ENCODE measurements at places on chromosomes 13 and 19.

GRCh38 chr13:78103936-78104335, 185.3 kb upstream of the EDNRB start:
- no peak for DNase-seq

- DNase-seq, result no peak
Observed at GRCh38 chr13:65593298-65593874, 1636.8 kb downstream of the PCDH9 start.

DNA sequence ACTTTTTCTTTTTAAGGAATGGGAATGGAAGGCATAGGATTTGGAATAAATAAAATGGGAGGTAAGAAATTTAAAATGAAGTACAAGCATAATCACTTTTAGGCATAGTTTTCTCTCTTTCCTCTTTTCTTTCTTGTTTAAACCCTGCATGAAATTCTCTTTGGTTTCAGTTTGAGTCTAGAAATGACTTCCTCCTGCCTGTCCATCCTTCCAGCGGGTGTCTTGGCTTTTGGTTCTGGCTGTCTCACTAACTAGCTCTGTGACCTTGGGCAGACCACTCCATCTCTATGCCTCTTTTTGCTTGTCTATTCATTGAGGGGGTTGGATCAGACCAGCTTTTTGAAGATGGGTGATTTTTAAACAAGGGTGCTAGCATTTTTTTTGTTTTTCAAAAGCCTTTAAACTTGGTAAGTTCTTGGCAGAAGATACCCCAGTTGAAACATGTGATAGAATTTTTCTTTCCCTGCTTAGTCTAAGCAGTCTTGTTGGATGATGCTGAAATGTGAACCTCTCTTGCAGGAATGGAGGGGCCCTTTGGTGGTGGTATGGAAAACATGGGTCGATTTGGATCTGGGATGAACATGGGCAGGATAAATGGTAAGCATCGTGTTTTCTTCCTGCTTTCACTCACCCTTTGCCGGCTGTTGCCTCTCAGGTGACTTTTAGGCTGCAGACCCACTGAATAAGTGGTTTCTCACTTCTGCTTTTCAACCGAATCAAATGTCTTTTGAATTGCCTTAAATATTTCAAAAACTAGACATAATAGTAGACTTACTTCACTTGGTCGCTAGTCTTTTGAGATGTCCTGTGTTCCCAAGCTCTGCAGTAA, 28.6 kb downstream of the PRAM1 start:
- DNase-seq, result no peak

DNA sequence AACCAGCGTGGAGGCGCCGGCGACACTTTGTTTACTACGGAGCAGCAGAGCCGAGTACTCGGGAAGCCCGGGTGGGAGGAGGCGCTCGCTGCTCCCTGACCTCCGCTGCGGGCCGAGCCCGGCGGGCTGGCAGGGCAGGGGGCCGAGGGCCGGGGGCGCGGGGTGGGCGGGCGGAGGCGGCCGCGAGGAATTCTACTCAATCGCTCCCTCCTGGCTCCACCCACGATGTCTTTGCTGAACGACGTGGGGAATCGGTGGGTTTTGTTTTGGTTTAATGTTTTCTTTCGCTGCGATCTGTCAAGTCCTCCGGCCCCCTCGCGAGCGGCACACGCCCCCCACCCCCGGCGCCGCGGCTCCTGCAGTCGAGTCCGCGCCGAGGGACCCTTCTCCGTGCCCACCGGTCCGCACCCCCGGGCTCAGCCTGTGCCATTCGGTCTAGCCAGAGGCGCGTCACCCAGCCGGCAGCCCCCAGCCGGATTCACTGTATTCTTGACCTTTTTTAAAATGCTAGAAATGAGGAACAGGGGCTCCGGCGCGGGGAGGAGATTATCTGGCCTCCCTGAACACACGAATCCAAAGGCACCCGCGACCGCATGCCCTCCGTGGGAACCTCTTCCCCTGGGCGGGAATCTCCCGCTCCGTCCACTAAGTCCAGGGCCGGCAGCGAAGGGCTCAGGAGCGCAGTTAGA, 636 bp upstream of the FOXO1 start:
- no peak for DNase-seq

DNA sequence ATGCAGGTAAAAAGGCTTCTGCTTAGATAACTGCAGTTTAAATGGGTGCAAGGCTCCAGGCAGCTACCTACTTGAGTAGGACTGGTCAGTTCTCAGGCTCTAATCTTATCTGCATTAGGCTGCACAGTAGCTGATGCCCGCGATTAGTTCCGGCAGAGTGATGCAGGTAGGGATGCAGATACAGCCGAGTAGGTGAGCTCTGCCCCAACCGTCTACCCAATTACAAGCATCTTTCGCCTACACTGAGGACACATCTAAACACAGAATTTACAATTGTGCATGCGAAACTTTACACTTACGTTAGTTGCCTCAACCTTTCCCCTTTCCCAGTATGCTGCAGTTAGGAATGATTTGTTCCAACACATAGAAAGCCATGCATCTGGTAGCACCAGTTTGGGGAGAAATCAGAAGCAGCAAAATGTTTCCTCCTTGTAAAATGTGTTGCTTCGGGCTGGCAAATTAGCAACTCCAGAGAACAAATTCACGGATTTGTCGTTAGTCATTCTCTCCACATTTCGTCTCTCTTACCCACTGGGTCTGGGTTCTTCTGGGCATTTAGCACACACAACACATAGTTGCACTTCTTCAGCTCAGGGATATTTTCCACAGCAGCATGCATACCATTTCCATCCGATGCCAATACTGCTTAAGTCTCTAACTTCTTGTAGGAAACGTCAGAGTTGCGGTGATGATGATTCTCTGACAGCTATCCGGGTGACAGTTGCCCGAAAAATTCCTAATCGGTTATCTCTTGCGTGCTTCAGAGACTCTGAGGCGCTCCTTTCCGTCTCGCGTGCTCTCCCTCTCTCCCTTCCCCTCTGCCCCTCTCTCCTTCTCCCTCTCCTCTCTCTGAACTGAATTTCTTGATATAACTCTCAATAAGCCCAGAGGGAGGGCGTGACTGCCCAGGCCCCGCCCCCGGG, at the start of gene PCDH9:
Gene PCDH9 (minus strand): TSS at position 856 of the 923 bp plus-strand sequence. CDS start 1,896 bp downstream, outside the sequence.
- peak; percentile 65 for DNase-seq

- peak; percentile 82 for DNase-seq
Observed at GRCh38 chr13:33285420-33286124, at the start of gene STARD13. TSS of gene STARD13 (minus strand) at chr13:33285755. CDS start at chr13:33285638, 117 bp downstream.

DNA sequence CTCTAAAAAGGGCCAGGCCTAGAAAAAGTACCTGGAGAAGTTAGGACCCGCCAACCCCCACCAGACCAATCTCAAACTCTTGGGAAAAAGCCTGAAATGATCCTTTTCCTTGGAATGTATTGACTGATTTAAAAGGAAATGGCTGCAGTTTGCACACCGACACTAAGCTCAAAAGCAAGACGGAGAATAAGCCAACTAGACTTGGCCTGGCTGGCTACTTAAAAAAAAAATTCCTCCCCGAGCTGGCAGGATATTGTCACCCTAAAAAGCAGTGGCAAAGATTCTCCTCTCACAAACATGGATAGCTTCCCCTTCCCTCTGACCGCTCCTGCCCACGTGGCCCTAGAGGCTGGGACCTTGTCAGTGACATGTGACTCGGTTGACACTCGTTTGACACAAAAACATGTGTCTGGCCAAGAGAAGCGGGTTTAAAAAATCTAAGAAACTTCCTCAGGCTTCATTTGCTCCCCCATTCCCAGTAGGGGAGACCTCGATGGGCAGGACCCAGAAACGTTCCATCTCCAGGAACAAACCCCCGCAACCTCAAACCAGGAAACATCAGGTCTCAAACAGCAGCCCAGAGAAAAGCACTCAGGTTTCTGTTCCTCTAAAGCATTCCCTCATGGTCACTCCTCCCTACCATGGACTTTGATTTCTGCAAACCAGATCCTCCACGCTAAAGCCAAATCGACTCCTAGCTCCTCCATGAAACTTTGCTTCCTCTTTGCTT, 1.3 kb downstream of the RFX1 start:
- no peak for DNase-seq

GRCh38 chr13:38656699-38657098, 30.2 kb upstream of the FREM2 start:
- no peak for DNase-seq

- no peak for DNase-seq
Observed at GRCh38 chr19:50500060-50500752, 10.8 kb downstream of the JOSD2 start.

DNA sequence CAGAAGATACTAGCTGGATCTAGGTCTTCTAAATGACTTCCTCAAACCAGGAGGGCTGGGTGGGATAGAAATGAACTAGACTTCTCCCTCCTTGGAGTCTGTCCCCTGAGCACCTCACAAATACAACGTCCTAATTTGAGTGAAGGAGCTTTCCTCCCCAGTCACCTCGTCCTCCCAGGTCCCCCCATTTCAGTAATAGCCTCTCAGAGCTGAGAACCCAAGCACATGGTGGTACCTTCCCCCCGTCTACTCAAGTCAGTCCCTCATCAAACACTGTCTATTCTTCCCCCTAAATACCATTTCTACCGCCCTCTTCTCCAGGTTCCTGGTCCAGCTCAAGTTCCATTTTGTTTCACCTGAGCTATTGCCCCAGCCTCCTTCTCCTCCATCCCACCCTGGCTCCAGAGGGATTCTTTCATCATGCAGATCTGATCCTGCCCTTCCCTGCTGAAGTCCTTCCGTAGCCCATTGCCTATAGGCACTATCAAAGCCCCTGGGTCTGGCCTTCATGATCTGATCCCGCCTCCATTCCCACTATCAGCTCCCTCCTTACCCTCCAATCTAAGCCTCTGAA, 5.3 kb upstream of the PRKCG start:
- no peak for DNase-seq

GRCh38 chr13:60150538-60150937, 13.2 kb downstream of the DIAPH3 start:
- DNase-seq, result no peak

- DNase-seq, result no peak
Observed at GRCh38 chr19:11345122-11345803, 805 bp downstream of the TMEM205 start.

GRCh38 chr13:113742000-113742441, 17.0 kb upstream of the TMEM255B start:
- no peak for DNase-seq

- no peak for DNase-seq
Observed at GRCh38 chr19:31332096-31332495, 17.1 kb downstream of the TSHZ3 start.

DNA sequence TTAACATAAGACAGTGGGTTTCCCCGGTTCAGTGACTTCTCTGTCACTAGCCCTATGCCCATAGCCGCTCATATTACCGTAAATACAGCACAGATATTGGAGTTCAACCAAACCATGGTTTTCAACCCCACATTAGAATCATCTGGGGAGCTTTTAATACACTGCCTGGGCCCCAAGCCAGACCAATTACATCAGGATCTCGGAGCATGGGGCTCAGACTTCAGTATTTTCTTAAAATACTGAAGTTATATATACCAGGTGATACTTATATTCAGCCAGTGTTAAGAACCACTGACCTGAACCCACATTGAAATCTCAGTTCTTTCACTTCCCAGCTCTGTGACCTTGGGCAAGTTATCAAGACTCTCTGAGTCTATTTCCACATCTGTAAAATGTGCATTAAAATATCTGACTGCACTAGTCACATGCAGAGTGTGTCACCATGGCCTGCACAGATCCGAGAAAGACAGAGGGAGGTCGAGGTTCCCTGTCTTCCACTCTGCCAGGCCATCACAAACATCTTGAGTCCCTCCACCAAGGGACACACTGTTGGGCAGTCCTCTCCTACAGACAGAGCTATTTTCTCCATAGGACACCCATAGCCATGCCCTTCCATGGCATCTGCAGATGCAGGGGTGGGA, 32.2 kb upstream of the IPO5 start:
- DNase-seq, result no peak

- DNase-seq, result no peak
Observed at GRCh38 chr13:28942906-28943305, 122.8 kb downstream of the MTUS2 start.

GRCh38 chr13:100721885-100722512, 47.4 kb upstream of the TMTC4 start:
- no peak for DNase-seq

DNA sequence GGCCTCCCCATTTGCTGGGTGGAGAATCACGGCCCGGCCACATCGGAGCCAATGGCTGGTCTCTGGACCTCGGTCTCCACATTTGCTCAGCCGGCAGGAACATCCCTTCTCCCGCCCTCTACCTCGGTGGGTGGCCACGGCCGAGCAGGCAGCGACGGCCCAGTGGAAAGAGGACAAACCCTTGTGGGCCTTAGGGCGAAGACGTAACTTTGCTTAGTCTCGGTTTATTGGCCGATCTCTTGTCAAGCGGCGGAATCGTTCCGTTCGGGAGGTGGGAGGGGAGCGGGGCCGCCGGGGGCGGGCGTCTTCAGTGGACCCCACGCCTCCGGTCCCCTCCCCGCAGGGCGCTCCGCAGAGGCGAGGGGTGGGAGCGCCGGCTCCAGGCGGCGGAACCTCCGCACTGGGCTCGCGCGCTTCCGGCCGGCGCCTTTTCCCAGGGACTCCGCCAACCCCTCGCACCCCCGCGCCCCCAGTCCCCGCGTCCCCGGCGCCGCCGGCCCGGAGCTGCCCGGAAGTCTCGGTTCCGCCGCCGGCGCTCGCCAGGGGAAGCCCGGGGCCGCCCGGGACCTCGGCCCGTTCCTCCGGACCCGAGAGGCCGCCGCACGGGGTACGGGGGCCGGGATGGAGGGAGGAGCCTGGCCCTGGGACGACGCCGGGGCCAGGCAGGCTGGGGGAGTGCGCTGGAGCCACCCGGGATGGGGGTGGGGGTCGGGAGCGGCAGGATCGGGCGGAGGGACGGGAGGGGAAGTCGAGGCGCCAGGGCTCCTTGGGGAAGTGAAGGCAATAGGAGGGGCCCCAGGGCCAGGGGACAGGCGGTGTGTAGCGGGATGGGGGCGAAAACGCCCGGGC, at the start of gene ZNF580:
Gene ZNF580 (plus strand): TSS at position 426 of the 849 bp plus-strand sequence. CDS start 1,507 bp downstream, outside the sequence.
- peak; percentile 60 for DNase-seq

- DNase-seq, result no peak
Observed at GRCh38 chr13:105969761-105970160, 565.7 kb downstream of the EFNB2 start.

DNA sequence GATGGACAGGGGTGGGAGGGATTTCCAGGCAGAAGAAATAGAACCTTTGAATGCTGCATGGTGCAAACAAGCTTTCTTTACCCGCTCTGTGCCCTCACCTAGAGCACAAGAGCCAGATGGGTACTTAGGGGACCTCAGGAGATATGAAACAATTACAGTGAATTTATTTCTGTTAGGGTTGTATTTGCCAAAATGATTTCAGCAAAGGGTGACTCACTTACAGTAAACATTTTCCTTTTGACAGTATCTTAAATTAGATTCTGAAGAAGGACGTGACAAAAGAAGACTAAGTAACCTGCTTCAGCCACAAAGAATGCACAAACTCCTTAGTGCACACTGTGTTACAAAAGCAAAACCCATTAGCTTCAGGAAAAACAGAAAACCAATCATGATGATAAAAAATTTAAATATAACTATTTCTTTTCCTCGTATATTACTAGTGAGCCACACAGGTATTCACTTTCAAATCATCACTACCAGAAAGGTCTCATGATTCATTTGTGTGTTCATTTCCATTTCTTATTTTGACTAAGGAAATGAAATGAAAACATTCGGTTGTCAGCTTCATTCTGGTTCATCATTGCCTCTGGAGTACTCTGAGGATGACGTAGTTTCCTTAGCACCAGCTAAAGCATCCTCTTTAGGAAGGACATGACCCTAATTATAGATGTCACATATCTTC, 158.8 kb downstream of the NHLRC3 start:
- no peak for DNase-seq

- no peak for DNase-seq
Observed at GRCh38 chr19:49409441-49410029, 13.7 kb downstream of the PTH2 start.

GRCh38 chr13:45512098-45512496, 47.4 kb downstream of the COG3 start:
- no peak for DNase-seq

All from left renal cortex interstitium (tissue), 4 donors.